ENCODE measurements at places on chromosomes 1 and 21.
A peak's percentile ranks its signal among the peaks of the same experiment; 100 is the strongest.

GRCh38 chr1:153379591-153379990 lies 4.2 kb upstream of the S100A12 start:
- DNase-seq: no peak

DNA sequence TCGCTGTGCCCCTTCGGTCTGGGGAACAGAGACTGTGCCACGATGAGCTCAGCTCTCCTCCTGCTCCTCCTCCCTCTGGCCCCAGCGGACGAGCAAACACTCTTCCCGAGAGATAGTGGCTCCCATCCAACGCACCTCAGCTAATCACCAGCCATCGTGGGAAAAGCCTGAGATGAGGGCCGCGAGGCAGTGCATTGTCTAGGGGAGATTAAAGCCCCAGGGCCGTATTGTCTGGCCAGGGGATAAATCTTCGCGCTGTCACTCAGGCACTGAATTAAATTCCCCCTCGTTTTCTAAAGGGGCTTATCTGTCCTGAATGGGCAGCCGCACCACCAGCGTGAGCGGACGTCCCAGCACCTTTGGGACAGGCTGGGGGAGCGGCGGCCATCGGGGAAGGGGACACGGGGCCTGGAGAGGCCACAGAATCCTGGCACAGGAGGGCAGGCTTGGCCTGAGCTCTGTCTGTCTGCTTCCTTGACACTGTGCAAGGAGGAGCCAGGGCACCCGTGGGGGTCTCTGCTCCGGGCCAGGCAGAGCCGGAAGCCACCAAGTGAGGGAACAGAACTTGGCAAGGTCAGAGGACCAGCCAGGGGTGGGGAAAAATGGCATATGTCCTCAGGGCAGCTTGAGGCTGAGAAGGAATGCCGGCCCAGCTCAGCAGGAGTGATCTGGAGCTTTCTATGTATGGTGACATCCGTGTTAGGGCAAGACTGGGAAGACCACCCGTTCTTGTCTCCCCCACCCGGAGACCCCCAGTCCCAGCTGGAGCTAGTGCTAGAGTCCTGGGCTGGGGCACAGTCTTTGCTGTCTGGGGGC lies 32.3 kb downstream of the PRDM16 start:
- DNase-seq: no peak

DNA sequence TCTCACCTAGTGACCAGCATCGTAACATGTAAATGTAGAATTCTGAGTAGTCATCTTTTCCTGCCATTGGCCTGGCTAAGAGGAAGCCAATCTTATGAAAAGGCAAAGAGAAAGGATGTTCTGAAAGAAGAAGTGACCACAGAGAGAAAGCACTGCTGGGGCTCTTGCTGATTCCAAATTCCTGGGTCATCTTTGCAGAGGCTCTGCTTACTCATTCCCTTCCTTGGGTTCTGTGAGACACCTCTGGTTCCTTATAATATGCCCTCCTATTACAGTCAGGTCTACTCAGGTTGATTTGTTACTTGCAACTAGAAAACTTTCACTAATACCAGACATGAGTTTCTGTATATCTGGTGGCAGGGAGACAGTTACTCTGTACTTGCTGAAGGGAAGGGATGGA lies 198.8 kb upstream of the C8B start:
- no peak for DNase-seq

DNA sequence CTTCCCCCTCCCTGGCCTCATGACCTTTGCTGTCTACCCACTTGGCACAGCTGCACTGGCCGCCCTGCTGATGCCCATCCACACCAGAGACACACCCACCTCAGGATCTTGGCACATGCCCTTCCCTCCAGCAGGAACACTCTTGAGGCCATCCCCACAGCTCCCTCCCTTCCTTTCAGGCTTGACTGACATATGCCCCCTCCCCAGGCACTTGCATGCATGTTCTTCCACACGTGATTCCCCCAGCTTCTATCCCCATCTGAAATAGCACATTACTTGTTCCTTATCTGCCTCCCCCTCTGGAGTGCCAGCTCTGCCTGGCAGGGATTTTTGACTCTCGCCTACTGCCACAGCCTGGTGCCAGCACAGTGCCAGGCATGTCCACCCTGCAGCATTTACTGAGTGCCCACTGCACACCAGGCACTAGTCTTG lies 98.5 kb upstream of the SLC25A33 start:
- no peak for DNase-seq

DNA sequence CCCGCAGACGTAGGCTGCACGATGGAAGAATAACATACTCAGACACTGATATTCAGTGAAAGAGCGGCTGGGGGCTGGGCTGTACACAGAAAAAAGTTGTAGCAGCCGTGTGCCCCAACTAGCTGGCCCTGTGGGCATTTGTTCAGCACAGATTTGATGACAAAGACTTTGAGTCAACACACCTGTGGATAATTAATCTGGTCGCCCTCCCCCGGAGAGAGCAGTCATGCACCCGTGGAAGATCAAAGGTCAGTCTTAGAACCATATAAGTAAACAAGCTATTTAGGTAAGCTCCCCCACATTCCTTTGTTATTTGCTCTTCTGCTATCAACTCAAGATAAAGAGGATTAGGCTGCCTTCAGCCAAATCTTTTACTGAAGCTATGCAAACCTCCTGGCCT lies 148.4 kb upstream of the HMCN1 start:
- DNase-seq: no peak

DNA sequence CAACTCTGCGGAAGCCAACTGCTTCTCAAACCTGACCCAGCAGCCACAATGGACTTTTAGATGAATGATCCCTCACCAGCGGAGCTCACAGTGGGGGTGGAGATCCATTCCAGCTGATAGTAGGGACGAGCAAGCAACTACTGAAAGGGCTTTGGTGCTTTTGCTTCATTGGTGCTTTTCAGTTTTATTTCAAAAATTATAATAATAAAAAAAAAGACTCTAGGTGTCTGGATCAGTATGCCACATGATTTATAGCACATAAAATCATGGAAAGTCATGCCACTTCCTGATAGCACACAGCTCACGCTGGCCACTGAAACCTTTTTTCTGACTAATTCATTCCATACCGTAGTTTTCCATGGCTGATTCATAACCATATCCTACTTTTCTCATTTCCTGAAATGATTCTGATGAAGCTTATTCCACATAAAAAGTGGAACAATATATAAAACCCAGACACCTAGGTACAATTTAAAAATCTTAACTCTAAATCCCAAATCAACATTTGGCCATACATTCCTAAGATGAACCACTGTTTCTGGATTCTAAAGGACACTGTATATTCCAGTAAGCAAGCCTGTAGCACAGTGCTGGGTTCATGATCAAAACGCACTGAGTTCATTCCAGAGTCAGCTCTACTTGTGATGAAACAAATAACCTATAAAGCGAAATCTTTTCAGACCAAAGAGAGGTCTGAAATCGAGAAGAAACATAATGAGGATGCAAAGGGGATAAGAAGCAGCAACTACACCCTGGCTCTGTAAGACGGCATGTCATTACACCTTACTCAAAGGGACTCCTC lies 41.3 kb upstream of the KCNE1 start:
- peak; percentile 60 for DNase-seq

Measured in choroid plexus epithelial cell (primary cell).